T-helper 17 cell (primary cell): ENCODE measurements at places on chromosomes 12 and 14. TPM values are rescaled to one million over a fixed set of nuclear protein-coding genes. Genes with fewer than 3 reads are reported as not detected.

- no peak for DNase-seq
These were observed 1.6 kb downstream of the GIT2 start for GRCh38 chr12:109994401-109995175.

DNA sequence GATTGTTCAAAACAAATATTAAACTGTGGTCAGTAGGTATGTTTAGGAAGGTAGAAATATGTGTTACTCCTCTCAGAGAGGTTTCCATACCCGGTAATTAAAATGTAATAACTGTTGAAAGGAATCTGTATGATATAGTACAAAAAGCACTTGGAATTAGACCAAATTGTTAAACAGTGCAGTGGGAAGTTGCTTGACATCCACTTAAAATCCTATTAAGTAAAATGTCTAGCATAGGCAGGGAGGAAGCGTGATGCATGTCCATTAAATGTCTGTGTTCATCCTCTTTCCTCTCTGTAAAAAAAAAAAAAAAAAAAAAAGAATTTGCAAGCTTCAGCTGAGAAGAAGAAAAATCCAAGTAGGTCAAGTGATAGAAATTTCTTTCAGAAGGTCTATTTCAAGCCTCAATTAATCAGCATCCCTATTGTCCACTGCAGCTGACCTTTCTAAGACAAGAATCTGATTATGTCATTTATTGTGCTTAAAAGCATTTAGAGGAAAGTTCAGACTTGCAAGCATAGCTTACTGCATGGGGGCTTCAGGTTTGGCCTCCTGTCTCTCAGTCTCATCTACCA, 265.6 kb upstream of the RGS6 start:
- DNase-seq, result no peak

GRCh38 chr12:110543252-110543959, 39.7 kb downstream of the PPTC7 start:
- no peak for DNase-seq

DNA sequence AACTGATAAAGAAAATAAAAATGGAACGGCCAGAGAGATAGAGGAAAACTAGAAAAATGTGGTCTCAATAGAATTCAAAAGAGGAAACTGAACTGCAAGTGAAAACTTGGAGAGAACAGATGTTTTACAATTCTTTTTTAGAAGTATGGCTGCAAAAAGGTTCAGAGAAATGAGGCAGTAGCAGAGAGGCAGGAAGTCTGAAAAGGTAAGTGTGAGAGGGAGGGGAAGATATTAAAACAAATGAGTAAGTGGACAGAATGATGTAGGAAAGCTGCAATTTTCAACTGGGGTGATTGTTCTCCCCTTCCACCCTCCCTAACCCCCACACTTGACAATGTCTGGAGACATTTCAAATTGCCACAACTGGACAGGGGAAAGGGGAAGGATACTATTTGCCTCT, 12.9 kb downstream of the BTBD7 start:
- no peak for DNase-seq

GRCh38 chr12:75704664-75705063, 193.3 kb upstream of the KRR1 start:
- no peak for DNase-seq

GRCh38 chr12:23884909-23885308, 64.6 kb downstream of the SOX5 start:
- DNase-seq, result no peak

GRCh38 chr12:91210144-91210543, 27.5 kb upstream of the DCN start:
- no peak for DNase-seq

GRCh38 chr12:50581226-50582184, 76.7 kb downstream of the DIP2B start:
- no peak for DNase-seq

- no peak for DNase-seq
These were observed 117.4 kb downstream of the EMP1 start for GRCh38 chr12:13313886-13314285.

- DNase-seq, result no peak
These were observed 9.7 kb upstream of the CACNA1C start for GRCh38 chr12:2043054-2043453.

GRCh38 chr12:119835068-119835467, 42.1 kb downstream of the CIT start:
- no peak for DNase-seq

DNA sequence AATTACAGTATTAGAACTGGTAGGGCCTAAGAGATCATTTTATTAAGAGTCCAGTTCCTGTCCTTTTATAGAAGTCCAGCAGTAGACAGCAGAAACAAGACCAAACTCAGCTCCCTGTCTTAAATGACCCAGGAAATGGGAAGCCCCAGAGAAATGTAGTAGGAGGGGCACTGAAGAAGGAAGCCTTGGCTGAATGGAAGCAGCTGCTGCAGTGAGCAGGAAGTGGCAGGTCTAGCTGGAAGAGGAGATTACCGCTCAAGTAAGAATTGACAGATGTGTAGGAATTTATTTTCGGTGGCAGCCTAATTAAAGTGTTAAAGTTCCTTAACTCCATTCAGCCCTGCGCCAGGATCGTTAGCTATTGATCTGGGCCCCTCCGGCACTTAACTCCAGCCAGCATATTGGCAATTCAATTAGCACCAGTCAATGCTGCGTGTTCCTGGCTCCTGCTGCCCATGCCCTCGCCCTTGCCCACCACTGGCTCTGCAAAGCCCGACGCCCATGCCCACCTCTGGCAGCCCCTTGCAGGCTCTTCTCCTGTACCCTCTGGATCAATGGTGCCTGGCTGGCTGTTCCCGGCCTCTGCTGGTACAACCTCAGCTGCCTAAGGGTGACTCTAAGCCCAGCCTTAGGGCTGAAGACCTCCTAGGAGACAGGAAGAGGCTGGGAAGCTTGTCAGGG, 21.1 kb downstream of the ZFHX2 start:
- no peak for DNase-seq

- no peak for DNase-seq
These were observed 138.9 kb downstream of the PIK3C2G start for GRCh38 chr12:18400186-18400585.

DNA sequence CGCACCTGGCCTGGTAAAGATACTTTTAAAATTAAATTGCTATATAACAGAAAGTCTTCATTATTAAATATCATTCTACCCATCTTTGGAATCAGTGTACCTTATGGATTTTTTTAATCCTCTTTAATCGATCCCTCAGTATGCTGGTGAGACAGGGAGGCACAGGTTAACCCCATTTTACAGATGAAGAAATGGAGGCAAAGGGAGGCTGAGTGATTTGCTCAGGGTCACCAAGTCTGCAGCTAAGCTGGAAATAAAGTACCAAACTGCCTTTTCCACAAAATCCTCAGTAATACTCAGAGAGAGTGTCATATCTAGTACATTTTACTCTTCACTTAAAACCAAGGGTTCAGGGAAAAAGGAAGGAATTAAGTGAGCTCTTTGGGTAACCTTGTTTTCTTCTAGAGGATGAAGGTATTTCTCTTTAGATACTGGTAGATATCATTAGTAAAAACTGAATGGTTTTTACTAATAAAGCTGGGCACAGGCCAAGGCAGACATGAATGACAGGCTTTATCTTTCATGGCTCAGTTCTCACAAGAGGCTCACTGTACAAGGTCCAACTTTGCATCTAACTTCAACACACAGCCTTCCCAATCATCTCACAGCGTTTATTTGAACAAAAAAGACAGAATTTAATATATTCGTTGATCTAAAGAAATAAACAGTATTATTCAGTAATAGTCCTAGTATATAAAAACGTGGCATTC, 35.3 kb upstream of the TTC7B start:
- DNase-seq, result no peak

DNA sequence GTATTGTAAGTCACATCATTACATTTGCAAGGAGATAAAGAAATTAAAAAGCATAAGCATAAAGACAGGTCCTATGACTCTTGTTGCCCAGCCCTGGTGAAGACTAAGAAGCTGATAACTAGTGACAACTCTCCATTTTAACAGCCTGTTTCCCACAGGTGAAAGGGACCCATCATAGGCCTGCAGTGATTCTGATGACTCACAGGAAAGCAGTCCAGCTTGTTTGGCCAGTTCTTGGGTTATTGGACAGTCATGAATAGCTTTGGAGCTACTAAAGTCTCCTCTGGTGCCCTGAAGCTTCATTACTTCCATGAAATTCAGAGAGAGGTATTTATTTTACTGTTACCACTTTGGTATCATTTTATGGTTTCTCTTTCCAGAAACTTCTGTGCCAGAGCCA, 55.5 kb upstream of the DYRK2 start:
- no peak for DNase-seq

- no peak for DNase-seq
These were observed 85.5 kb downstream of the ADGRD1 start for GRCh38 chr12:131038961-131039950.

- DNase-seq, result no peak
These were observed 178.2 kb downstream of the AKAP6 start for GRCh38 chr14:32507029-32507984.

DNA sequence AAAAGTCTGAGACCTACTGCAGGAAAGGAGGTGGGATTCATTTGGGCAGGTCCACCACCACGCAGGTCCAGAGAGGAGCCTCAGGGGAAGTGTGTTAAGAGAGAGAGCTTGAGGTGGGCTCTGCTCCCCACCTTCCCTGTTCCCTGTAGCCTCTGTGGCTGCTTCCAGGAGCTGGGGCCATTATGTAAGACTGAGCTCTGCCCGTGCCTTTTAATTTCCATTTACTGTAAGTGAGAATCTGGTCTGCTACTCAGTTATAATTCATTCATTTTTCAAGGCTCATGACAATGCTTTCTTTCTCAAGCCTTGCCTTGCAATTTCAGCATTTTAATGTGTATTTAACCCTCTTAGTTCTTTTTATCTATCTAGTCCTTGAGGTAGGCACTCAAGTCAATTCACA, 8.3 kb downstream of the SLC4A8 start:
- no peak for DNase-seq

DNA sequence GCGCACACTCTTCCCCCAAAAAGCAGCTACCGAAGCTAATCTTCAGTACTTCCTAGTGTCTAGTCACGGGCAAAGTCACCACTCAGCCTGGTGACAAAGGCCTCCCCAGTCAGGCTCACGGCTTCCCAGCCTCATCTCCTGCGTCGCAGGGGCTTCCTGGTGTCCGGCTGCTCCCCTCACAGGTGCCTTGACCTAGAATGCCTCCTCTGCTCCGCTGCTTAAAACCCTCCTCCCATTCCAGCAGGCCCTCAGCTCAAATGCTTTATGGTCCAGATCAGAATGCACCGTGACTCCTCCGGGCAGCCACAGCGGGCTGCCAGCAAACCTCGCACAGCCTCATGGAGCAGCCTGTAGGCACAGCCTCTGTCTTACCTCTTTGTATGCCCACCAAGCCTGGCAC, 53.1 kb downstream of the PRIMA1 start:
- no peak for DNase-seq

DNA sequence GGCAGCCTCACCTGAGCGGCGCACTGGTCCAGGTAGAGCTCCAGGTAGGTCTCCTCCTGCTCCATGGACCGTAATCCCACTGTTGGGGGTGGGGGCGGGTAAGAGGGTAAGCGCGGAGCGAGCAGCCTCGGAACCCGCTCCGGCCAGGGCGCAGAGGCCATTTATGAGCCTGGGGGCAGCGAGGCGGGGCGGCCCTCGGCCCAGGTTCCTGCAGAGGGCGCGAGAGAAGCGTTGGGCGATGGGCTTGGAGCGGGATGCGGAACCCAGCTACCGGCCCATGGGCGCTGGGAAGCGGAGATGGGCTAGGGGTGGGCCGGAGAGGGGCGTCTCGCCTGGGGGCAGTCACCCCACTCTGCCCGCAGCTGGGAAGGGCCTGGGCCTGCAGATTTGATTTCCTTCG, at the start of gene TBPL2:
TSS of gene TBPL2 (minus strand) at position 232 of the 400 bp plus-strand sequence. CDS start at position 65, 167 bp downstream.
- no peak for DNase-seq

- no peak for DNase-seq
These were observed 58.0 kb downstream of the TRAFD1 start for GRCh38 chr12:112183141-112184021.

DNA sequence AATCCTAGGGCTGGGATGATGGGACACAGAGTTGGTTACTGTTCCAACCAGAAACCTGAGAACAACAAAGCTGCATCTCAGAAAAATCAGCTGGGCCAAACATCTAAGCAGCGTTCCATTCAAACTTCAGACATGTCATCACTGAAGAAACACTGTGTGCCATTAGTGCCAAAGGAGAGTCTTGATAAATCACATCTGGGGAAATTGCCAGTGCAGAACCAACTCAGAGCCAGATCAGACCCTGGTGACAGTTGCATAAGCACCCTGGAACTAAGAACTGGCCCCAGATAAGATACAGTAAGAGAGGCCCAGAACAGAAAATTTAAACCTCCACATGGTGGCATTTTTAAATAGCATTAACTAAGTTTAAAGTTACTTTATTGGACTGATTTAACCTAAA, 482.8 kb downstream of the PRKD1 start:
- no peak for DNase-seq

- no peak for DNase-seq
These were observed 78.6 kb downstream of the KCNK13 start for GRCh38 chr14:90140298-90140955.

DNA sequence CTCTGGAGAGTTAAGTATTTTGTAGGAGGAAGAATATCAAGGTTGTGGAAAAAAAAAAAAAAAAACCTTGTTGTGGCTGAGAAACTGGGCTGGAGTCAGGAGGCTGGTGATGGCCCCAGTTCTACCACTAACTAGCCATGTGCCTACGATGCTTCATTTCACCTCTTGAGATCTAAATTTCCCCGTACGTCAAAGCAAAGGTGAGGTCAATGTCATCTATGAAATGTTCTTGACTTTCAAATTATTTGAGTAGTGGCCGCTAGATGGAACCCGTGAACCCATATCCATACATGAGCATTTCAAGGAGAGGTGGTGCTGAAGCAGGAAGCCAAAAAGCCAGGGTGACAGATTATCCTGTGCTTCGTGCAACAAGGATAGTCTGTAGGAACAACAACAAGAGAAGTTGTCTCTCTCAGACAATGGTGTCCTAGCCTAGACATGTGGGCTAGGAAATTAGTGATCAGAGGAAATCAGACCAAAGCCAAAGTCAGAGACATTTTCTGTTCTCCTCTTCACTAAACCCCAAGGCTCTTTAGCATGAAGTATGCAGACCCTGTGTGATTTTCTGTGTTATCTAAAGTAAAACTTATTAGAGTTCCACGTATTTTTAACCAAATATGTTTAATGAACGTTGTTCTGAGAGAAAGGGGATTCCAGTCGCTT, 95.5 kb upstream of the ETV6 start:
- peak; percentile 35 for DNase-seq

- DNase-seq, result no peak
These were observed 232.9 kb downstream of the CHST11 start for GRCh38 chr12:104689635-104690034.

GRCh38 chr14:28772613-28773012, 6.0 kb downstream of the FOXG1 start:
- DNase-seq, result no peak

DNA sequence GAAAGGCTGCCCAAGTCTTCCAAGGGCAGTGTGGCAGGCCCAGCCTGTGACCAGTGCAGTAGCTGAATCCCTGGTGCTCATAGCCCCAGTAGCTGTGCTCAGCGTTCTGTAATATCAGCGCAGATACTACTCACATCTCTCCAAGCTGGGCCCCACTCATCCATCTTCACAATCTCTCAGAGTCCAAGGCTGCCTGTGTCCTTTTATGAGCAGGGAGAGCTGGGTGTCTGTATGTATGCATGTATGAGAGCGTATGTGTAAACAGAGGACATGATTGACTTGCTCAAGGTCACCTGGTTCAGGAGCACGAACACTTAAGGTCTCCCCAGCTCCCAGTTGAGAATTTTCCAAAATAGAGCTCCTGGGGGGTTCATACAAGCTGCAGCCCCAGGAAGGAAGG, 5.4 kb downstream of the AQP6 start:
- no peak for DNase-seq

GRCh38 chr12:48121522-48121921, 2.4 kb downstream of the PFKM start:
- DNase-seq, result no peak

Gene PLEKHH1
- 0.12 TPM for total RNA-seq

Gene TGFB3
- total RNA-seq, result 6.5 TPM

Gene STAC3
- total RNA-seq, result 1.9 TPM

Gene LRRK2
- total RNA-seq, result 1.1 TPM

Gene SLCO1C1
- not detected for total RNA-seq

Gene CLEC4A
- total RNA-seq, result 1.4 TPM

Gene SLC38A6
- 15.8 TPM for total RNA-seq
